ENCODE measurements at places on chromosomes 1 and 21.

- DNase-seq: no peak
Observed at GRCh38 chr1:106680776-106681344, 375.6 kb upstream of the PRMT6 start.

- no peak for DNase-seq
Observed at GRCh38 chr21:42480736-42481135, 15.3 kb downstream of the RSPH1 start.

- no peak for DNase-seq
Observed at GRCh38 chr1:156948708-156949107, 28.3 kb downstream of the LRRC71 start.

DNA sequence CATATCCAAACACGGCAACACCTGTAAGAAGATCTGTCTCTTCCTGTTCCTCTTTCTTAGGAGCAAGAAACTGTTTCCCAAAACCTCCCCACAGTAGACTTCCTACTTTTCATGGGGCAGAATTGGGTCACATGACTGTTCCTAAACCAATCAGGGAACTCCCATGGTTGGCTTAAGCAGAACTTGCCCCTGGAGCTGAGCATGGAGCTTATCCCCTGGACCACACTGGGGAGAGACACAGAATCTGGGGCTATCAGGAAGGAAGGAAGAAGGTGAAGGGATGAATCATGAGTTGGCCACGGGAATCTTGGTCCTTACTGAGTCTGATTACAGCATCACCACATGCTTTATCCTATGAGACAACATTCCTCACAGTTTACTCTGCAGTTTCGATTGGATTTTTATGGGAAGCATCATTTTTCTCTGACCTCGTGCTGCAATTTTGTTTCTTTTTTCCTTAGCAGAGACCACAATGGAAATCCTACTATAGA lies 81.8 kb downstream of the CDC7 start:
- peak; percentile 80 for DNase-seq

DNA sequence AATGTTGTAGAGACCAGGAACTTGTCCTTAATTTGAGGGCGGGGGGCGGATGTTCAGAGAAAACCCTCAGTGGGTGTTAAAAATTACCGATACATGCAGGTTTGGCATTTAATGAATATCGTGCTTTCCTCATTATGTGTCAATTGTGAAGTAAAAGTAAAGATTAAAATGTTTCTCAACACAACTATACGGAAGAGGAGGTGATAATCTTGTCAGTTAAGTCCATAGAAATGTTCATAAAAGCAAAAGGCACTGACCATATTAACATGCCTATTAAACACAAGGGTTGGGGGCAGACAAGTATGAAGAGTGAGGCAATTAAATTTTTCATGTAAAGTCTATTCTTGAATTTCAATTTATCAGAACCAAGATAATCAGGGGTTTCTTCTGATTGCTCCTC lies 1.3 kb downstream of the BRINP3 start:
- no peak for DNase-seq

DNA sequence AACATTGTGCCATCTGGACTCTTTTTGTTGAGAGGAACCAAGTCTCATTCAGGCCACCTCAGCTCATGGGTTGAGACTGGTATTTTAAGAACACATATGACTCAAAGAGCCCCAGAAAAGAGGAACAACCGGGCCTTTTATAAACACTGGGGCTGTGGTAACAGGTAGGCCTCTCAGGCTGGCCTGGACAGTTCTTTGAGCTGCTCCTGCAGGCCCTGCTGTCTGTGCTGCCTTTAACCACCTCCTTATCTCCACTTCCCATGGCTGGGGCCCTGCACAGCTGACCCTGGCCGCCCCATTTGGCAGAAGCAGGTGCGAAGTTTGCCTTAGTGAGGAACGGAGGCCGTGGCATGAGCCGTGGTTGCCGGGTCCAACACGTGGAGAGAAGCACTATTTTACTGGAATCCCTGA lies 163.3 kb downstream of the RHOU start:
- DNase-seq: no peak

GRCh38 chr1:78667939-78668338 lies 18.3 kb downstream of the IFI44 start:
- no peak for DNase-seq

DNA sequence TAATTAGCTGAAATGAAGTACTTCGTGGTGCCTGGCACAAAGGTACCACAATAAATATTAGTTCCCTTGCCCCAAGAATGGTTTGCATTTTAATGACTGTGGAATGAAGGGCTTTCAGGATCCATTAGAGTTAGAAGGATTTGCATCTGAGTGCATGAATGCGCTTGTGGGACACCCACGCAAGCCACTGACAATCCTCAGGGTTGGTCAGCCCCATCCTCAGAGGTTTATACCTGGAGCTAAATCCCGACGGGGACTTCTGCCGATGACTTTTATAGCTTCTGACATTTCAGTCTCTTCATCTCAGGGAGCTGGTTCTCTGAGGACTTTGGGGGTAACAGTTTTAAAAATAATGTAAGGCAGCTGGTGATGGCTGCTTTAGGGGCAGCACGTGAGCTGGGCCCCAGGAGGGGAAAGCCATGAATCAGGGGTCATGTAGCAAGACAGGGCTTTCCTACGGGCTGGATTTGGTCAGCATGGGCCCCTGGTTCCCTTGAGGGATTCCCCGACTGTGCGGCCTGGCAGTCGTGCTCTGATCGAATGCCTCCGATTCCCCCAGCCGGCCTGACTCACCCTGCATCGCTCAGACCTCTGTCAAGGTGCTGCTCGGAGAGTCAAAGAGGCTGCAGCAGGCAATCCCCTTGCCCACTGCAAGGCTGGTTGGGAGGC lies 20.8 kb upstream of the IL10 start:
- DNase-seq: no peak

DNA sequence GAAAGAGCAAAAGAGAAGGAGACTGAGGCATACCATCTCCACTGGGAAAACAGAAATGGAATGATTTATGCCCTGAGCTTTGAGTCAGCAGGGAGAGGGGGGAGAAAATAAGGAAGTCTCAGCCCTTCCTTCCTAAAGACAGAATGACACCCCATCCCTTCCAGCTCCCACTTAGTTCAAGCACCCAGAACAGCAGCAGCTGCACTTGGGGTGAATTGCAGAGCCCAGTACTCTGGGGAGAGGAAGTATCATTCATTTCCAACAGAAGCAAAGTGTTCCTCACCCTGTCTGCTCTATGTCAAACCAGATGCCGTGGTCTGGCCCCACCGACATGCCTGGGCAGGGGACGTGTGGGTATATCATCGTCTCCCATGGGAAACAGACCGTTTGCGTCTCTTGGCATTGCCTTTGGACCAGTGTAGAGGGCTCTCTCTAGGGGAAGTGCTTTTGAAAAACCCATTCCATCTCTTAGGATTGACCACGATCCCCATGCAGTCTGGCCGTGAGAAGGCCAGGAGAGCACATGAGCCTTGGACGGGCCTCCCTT lies 1.1 kb upstream of the KCNJ15 start:
- no peak for DNase-seq

DNA sequence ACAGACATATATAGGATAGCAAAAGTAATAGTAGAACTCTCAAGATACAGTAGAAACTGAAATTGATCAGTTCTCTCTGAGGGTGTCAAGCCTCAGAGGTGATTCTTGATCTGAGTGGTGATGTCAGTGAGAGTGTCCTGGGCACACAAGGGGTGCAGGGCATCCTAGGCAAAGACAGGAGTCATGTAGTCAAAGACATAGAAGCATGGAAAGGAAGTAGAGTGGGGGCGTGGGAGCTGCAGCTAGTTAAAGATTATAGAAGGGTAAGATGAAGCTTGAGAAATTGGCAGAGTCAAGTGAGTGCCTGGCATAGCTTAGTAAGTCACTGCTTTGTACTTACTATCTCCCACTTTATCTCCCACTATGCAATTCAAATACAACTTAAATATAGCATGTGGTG lies 22.8 kb downstream of the CDC7 start:
- no peak for DNase-seq

DNA sequence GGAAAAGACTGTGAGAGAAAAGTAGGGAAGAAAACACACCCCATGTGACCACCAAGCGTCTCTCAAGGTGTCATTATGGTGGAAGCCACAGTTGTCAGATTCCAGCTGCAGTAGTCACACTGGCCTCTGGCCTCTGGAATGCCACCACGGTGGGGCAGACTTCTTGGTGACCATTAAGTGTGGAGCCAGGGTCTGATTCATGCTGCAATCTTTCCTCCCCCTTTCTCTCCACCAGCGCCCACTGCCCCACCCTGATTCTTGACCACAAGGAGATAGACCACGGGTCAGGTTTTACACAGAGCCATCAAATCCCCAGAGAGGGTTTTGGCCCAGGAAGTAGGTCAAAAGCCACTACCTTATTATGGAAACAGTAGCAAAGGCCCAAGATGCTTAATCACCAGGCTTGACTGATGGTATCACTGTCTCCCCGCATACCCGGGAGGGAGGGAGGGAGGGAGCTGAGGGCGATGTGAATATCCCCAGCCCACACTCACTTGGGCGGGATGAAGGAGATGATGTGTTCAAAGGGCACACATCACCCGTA lies 52.7 kb upstream of the GRHL3 start:
- peak; percentile 67 for DNase-seq

- DNase-seq: peak; percentile 72
Observed at GRCh38 chr1:155091071-155092051, 12.7 kb downstream of the EFNA3 start.

- no peak for DNase-seq
Observed at GRCh38 chr1:50634251-50634650, 211.0 kb upstream of the DMRTA2 start.

GRCh38 chr1:210252621-210253051 lies 20.0 kb downstream of the SERTAD4 start:
- DNase-seq: no peak

- DNase-seq: no peak
Observed at GRCh38 chr21:22728091-22728490, 1729.9 kb downstream of the NCAM2 start.

GRCh38 chr1:42150651-42151050 lies 2.6 kb upstream of the GUCA2B start:
- no peak for DNase-seq

GRCh38 chr21:42580076-42580792 lies 66.6 kb downstream of the SLC37A1 start:
- no peak for DNase-seq

DNA sequence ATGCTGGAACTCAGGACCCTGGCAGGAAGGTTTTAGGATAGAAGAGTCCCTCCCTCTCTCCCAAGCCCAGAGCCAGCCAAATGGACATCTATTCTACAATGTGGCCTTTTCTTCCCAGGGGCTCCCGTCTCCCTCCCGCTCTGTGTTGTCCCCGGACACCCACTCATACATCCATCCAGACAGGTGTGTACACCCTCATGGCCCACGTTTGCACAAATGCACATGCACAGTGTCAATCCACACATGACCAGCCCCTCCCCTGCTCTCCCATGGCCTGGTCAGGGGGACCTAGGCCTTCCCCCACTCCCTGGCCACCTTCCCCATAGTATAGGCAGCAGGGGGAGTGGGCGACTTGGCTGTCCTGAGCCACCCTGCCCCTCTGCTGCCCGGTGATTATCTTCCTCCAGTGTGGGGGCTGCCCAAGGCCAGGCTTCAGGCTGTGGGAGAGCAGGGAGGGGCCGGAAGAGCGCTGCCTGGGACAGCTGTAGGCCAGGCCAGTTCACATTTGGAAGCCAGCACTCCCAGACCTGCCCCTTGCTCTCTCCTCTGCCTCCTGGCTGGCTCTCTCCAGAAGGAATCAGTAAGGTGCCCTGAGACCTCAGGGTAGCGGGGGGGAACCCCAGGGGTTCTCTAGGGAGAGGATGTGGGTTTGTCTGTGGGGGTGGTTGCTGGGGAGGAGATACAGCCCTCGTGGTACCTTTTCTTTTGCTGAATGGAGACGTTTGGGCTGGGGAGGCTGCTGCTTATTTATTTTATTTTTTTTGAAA lies 4.1 kb upstream of the PTPN7 start:
- DNase-seq: no peak

- no peak for DNase-seq
Observed at GRCh38 chr1:61844006-61844405, 101.7 kb downstream of the PATJ start.

- DNase-seq: no peak
Observed at GRCh38 chr1:232599178-232600041, 30.5 kb downstream of the SIPA1L2 start.

- DNase-seq: no peak
Observed at GRCh38 chr1:212646588-212646987, 38.0 kb downstream of the ATF3 start.

DNA sequence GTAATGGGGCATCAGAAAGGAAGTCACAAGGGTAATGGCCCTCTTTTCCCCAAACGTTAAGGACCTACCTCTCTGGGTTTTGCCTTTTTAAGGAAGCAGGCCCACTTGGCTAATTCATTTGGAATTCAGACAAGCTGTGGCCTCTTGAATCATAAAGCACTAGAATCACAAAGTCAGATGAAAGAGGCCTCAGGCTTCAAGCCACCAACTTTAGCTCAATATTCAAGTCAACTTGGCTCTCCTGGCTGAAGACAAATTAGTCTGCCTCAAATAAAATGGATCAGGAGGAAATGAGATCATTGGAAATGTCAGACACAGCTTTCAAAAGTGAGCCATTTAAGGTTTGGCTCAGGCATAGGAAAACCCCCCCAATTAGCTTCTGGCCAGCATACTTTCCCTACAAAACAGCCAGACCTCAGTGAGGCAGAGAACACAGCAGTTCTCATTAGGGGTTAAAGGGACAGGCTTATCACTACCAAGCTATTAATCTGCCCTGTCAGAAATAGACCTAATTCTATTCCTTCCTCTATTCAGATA lies 34.3 kb downstream of the SLC35D1 start:
- peak; percentile 54 for DNase-seq

DNA sequence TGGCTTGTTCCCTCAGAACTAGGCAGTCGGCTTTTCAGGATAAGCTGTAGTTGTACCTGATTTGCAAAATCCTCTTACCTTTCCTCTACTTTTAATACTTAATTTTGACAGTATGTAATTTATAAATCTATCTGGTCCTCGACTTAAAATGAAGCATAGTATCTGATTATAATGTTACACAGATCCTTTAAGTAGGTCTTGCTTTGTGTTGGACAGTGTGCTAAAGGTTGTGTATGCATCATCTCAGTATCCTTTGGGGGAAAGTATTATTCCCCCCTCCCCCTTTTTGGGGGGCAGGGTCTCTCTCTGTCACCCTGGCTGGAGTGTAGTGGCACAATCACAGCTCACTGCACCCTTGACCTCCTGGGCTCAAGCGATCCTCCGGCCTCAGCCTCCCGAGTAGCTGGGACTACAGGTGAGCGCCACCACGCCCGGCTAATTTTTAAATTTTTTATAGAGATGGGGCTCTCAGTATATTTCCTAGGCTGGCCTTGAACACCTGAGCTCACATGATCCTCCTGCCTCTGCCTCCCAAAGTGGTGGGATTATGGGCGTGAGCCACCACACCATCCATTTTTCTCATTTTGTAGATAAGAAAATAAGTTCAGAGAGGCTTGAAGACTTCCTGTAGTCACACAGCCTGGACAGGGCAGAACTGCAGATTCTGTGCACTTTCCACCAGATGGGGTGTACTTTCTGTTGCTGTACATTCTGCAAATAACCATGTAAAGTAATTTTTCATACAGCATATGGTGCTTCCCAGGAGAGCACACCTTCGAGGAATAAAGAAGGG lies 791 bp upstream of the STX6 start:
- DNase-seq: no peak

All from choroid plexus epithelial cell (primary cell).